ENCODE measurements at places on chromosomes 5 and 9.

- DNase-seq = no peak
Measured at GRCh38 chr5:179495906-179496455, 54.4 kb upstream of the RUFY1 start.

DNA sequence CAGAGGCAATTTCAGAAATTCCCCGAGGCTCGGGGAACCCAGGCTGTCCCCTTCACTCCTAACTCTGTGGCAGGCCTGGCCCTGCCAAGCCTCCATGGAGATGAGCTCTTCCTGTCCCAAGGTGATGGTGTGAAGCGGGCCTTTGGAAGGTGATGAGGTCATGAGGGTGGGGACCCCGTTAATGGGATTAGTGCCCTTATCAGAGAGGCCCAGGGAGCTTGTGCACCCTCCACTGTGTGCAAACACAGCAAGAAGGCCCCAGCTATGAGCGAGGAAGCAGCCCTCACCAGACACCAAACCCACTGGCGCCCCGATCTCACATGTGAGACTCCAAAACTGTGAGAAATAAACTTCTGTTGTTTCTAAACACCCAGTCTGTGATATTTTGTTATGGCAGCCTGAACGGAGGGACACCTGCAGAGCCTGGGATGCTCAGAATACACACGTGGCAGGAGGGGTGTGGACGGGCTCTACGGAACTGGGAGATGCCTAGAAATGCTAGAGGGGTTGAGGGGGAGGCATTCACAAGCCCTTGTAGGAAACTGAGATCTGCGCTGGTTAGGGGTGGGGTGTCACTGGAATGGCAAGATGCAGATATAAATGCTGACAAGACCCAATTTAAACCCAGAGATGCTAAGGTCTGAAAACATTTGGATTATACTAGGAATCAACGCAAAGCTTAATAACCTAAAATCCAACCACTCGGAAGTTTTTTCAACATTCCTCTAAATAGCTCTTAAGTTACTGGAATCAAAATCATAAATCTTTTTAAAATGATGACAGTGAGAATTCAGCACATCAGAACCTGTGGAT is 46.9 kb downstream of the ADAMTS2 start:
- DNase-seq = no peak

DNA sequence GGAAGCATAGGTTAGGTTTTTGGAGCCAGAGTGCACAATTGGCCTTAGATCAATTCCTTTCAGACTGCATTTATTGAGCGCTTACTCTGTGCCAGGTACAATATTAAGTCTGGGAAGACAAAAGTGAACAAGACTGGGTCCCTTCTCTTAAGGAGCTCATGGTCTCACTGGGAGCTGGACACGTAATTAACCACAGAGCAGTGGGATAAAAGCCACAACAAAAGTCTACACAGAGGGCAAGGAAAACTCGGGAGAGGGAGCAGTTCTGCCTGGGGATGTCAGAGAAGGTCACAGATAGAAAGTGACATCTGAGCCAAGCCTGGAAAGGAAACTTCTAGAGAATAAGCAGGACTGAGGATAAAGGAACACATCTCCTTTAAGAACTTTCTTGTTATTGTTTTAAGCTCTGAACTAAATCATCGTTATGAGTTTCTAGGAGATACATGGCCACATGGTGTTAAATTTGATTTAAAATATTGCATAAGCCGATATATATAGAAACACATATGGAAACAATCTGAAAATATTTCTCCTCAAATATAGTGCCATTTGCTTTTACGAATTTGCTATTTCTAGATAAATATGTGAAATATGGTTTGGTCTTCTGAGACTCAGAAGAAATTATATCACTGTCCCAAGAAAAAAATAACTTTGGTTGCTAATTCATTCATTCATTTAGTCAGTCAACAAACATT is 40.1 kb upstream of the PDE8B start:
- no peak for DNase-seq

DNA sequence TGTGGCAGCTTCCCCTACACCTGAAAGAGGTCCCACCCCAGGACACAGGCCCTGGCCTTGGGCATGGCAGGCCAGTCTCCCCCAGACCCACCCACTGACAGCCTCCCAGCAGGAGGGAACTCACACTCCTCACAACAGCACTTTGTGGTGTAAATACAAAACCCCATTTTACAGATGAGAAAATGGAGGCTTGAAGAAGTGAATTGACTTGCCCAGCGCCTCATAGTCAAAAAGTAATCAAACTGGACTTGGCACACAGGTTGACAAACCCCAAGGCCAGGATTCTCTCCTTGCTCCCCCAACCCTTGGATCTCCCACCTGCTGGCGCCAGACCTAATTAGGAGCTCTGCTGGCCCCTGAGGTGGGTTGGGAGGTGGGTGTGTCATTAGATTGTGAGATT is 29.2 kb upstream of the NEK6 start:
- DNase-seq = no peak

GRCh38 chr9:135067096-135067710 is 20.3 kb upstream of the OLFM1 start:
- no peak for DNase-seq

- DNase-seq = no peak
Measured at GRCh38 chr5:9445826-9446388, 100.0 kb downstream of the SEMA5A start.

GRCh38 chr9:21579247-21579671 is 97.1 kb upstream of the IFNE start:
- peak; percentile 82 for DNase-seq

DNA sequence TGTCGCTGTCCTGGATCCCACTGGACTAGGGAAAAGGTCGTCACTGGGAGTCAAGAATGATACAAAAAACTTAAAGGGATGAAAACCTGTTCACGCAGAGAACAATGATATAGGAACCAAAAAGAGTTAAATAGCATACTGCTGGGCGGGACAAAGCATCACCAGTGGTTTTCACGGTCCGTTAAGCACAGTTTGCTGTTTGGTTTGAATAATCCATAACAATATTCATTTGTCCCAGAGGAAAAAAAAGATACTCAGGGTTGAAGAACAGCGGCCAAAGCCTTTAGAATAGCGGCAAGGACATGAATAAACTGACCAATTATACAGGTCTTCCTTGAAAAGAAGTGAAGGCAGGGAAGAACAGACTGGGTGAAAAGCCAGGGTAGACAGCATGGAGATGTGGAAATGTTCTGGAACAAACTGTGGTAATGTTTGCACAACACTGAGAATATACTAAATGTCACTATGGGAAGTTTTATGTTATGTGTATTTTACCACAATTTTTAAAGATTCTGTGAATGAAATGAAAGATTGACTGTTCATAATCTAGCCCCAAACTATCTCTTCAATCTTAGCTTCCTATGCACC is 60.8 kb downstream of the MTMR12 start:
- DNase-seq = no peak

- no peak for DNase-seq
Measured at GRCh38 chr9:133991964-133992779, at the start of gene VAV2. VAV2 (minus strand) TSS chr9:133992324; CDS start chr9:133992278, 46 bp downstream.

DNA sequence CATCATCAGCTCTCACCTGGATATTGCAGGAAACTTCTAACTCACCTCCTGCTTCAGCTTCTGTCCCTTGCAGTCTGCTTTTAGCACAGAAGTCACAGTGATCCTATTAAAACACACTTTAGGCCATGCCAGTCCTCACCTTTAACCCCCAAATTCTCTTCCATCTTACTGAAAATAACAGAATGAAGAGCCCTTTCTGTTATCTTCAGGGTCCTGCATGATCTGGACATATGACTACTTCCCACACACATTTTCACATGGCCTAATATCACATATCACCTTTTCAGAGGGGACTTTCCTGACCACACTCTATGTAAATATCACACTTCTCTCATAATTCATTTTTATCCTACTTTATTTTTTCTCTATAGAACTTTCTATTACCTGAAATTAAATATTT is 550.6 kb upstream of the CLINT1 start:
- DNase-seq = no peak

GRCh38 chr5:76763136-76763535 is 47.2 kb downstream of the F2R start:
- no peak for DNase-seq

GRCh38 chr9:37994639-37995347 is 74.2 kb downstream of the SHB start:
- DNase-seq = peak; percentile 70

DNA sequence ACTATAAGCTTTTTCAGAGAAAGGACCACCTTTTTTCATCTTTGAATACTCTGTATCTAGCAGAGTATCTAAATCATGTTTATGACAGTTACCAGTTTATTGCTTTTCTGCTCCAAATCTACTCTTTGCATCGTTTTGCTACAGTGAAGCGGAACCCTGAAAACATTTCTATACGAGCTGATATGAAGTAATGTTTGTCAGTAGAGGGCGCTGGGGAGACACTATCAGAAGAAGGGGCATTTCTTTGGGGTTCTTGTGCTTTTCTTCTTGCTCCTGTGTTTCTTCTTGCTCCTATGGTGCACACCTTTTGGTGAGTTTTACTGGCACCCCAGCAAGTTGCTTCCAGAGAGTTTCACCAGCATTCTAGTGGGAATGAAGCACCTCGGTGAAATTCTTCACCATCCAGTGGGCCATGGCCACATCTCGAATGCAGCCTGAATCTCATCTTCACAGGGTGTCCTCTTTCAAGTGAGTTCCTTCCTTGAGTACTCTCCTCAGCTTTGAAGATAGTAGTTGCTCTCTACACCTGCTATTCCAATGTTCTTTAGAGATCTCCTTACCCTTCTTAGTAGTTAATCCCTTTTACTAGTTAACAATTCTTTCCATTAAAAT is 98.4 kb downstream of the FGF1 start:
- DNase-seq = no peak

DNA sequence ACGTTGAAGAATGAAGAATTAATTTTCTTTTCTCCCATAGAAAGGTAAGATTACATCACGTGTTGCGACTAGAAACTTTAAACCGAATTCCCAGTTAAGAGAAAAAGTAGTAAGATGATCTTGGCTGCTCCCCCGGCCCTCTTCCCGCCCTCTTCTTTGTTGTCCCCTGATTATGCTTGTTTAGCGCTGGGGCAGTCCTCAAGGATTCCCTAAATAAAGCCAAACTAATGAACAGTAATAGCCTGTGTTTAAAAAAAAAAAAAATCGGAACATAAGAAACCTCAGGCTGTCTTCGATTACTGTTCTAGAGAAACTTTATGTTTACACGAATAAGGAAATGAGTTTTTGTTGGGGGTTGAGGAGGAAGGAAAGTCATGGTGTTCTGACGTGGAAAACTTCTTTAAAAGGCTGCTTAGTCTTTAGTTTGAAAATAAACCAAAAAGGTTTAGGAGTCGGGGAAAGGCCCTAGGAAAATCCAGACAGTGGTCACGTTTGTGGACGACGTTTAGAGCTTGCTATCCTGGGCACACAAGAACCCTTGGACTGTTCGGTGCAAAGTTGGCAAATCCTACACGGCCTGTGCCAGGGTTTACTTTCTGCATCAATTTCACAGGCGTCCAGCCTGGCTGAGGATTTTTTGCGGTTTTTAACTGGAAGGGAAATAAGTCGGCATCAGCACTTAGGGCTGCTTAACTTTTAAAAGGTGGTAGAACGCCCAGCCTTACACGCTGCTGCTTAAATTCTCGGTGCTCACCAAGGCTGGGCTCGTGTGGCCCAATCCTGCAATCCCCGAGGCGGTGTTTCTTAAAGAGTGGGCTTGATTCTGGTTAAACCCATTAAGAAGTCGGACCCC is 1.1 kb upstream of the MAT2B start:
- peak; percentile 62 for DNase-seq

DNA sequence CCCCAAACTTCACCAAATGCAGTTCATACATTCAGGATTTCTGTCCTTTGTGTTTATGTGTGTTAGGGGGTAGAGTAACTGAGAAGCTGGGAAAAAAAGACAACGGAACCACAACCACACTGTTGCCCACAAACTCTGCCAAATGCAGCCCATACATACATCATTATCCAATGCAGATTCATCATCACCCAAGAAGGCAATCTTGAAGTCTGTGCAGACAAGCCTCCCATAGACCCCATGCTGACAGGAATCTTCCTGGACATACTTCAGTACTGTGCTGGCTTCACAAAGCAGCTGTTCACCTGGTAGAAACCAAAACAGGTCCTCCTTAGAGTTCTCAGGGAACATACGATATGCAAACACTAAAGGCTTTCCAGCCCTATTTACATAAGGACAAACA is 38.9 kb downstream of the MTMR12 start:
- DNase-seq = no peak

DNA sequence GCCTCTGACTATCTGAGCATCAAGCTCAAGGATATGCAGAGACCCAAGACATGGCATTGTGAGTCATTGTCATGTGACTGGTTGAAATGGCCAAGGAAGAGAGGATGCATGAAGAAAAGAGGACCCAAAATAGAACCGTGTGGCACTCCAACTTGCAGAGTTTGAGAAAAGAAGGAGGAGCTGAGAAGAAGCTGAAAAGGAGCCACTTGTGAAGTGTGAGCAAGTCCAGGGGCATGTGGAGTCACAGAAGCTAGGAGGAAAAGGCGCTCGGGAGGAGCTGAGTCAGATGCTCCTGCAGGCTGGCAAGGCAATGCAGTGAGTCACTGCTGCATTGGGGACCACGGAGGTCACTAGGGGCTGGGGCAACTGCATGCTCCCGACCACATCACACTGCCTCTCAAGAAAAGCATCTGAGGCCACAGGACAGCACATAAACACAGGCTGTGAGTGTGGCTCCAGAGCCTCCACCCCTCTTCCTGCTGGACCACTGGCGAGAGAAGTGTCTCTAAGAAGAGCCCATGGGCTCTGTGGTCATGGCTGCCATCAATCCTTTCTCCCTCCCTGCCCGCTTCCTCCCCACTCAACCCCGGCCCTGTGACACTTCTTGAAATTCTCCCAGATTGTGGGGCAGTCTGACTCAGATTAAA is 197.6 kb downstream of the DRD1 start:
- DNase-seq = peak; percentile 99

GRCh38 chr9:109639674-109640579 is 140.1 kb upstream of the PALM2AKAP2 start:
- no peak for DNase-seq

DNA sequence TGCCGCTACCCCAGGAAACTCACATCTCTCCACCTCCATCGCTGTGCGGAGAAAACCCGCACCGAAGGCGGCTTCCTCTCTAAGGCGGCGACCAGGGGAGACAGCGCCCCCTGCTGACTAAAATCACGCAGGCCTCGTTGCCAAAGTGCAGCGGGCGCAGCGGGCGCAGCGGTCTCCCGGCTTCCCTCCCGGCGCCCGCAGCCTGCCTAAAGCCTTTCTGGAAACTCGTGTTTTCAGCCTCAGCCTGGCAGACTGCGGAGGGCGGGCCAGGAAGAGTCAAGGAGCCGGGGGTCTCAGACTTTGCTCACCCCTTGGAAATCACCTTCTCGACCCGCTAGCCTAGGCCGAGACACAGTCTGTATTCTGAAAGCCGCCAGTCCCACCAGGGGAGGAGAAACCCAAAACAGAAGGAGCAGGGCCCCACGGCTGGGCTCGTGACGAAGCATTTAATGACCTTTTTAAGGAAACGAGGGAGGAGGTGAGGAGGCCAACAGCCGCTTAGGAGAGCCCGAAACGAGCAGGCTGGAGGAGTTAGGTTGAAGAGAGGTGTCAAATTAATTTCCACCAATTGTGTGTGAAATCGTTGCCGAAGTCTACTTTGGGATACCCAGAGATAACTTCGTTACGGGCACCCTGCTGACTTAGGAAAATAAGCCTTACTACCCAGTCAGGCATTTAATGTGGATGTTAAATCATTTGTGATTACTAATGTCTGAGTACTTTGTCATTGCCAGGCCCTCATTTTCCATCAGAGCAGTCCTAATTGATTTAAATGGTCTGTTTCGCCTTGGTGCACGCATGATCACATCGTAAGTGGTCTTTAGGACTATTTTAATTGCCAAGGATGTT is 7.3 kb upstream of the FOXB2 start:
- no peak for DNase-seq
